ENCODE measurements at places on chromosomes 2 and 18.
A peak's percentile ranks its signal among the peaks of the same experiment; 100 is the strongest.

- DNase-seq: no peak
Observed at GRCh38 chr2:198060277-198060676, 255.9 kb downstream of the PLCL1 start.

DNA sequence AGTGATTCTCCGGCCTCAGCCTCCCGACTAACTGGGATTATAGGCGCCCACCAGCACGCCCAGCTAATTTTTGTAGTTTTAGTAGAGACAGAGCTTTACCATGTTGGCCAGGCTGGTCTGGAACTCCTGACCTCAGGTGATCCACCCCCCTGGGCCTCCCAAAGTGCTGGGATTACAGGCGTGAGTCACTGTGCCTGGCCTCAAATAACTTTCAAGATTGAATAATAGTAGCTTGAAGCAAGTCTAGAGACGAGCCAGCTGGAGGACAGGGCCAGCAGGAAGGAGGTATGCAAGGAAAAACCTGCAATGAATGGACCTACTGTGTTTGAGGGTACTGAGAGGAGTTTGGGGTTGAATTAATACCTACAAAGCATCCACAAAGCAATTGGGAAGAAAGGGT is 87.5 kb downstream of the MSH2 start:
- DNase-seq: no peak

DNA sequence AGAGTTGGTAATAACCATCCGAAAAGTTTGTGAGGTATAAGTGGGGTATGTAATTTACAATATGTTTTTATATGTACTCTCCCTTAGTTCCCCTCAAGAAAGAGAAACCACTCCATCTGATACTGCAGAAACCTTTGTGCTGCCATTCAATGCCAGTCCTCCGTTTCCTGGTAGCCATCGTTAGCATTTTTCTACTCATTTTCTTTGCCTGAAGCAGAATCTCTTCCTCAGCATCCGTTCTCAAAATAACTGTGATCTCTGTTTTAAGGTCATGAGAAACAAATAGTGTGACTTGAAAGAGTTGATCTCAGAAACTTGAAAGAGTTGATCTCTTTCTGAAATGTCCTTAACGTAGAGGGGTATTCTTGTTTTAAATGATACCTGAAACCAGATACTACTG is 996 bp downstream of the PTCD3 start:
- DNase-seq: no peak

GRCh38 chr2:26245231-26245732 is 543 bp downstream of the HADHB start:
- DNase-seq: peak; percentile 22
